ENCODE measurements at places on chromosomes 16 and 17.

GRCh38 chr17:52276381-52277008, 118.0 kb upstream of the CA10 start:
- DNase-seq, result no peak

- no peak for DNase-seq
These were observed 298.1 kb downstream of the FOXL1 start for GRCh38 chr16:86876499-86876898.

DNA sequence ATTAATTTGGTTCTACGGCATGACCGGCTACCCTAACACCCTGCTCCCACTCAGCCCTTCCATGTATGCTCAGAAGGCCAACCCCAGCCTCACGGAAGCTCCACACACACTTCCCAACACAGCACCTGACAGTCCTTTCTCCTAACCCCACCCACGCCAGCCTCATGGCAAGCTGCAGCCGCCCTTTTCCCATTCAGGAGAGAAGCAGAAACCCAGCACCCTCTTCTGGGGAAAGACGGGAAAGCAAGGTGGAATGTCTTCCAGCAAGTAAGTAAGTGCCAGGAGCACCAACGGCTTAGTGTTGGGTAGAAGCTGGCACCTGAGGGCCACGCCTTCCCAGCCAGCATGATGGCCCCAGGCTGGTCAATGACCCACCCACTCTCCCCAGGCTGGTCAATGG, 32.1 kb downstream of the ABR start:
- DNase-seq, result no peak

GRCh38 chr17:14794961-14795360, 470.2 kb downstream of the PMP22 start:
- no peak for DNase-seq

- no peak for DNase-seq
These were observed 166.5 kb upstream of the PLCG2 start for GRCh38 chr16:81612351-81613163.

DNA sequence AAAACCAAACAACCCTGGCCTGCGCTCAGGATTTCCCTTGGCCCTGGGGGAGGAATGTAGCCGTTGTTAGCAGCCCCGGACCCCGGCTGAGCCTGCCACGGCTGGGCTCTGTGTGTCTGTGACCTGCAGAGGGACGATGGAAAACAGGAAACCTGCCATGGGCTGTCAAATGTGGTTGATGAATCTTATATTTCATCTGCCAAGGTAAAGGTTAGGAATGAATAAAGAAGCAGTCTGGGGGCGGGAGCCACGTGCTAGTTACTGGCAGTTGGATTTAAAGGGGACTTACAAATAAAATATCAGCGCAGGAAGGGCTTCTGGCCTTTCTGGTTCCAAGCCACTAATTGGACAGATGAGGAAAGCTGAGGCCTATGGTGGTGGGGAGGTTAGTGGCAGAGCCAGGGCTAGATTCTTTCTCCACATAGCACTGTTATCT, at the start of gene KRT23:
KRT23 (minus strand) TSS at position 263 of the 436 bp plus-strand sequence. CDS start 1,043 bp downstream, outside the sequence.
- DNase-seq, result no peak

- DNase-seq, result no peak
These were observed 8.3 kb downstream of the GSDMA start for GRCh38 chr17:39971076-39971603.
